ENCODE measurements at places on chromosomes 7 and 10.

DNA sequence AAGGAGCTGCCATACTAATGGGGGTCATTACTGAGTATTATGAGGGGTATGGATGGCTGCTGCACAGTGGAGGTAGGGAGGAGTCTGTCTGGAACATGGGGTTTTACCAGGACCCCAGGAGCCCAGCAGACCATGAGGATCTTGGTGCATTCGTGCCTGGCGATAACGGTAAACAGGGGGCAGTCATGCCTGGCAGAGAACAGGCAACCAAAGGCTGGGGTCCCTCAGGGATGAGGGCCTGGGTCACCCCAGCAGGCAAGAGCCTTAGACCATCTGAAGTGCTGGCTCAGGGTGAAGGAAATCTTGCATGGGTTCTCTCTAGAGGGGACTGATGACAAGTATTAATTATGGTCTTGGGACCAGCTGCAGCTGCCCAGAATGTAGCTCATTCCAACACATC, 46.1 kb downstream of the MYL10 start:
- H3K27me3 ChIP-seq, result no peaks in the 10 kb centered on the region
- H3K27ac ChIP-seq, result no peak overlapping the region
- no peaks in the 10 kb centered on the region for H3K36me3 ChIP-seq
- DNase-seq, result no peak
- H3K4me3 ChIP-seq, result no peak overlapping the region

DNA sequence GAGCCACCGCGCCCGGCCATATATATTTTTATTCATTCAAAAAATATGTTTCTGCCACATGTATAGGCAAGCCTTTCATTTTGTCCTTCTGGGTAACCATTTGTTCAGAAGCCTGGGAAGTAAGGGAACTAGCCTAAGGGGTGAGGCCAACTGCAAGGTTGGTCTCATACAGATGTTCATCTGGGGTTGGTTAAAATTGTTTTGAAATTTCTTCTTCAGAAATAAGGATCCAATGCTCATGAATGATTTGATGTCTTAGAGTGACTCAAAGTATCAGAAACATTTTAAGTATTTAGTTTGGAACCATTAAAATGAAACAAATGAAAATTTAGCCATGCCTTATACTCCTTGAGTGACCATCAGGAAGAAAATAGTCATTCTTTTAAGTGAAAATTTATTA, 397.2 kb downstream of the SUGCT start:
- no peak overlapping the region for H3K27ac ChIP-seq
- H3K36me3 ChIP-seq, result no peaks in the 10 kb centered on the region
- no peaks in the 10 kb centered on the region for H3K27me3 ChIP-seq
- DNase-seq, result no peak

DNA sequence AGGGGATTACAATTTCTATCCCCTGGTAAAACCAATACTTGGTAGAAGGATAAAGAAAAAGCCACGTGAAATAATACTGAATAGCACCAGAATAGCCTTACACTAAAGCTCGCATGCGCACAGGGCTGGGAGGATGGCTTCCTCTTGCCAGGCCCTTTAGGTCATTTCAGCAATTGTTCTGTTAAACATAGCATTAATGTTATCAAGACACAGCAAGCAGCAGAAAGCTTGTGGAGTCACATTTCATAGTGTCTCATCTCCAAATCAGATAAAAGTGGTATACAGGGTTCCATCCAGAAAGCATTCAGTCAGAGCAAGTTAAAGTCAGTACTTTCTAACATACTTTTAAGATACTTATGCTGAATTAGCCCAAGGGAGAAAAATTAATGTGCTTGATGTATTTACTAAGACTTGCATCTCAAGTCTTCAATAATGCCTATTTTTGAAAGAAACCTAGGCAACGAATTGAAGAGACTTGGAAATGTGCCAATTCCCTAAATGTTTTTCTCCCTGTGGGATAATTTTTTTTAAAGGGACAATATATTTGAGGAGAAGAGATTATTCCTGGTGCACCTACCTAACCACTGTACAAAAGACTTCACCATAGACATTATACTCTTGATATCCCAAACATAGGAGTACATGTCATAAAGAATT, 14.3 kb upstream of the NPM3 start:
- DNase-seq, result no peak
- H3K27ac ChIP-seq, result no peak overlapping the region
- H3K4me1 ChIP-seq, result no peaks in the 10 kb centered on the region
- H3K4me3 ChIP-seq, result no peak overlapping the region
- peaks cover 53% of the 10 kb centered on the region for H3K36me3 ChIP-seq

GRCh38 chr10:123622381-123622780, 43.8 kb upstream of the GPR26 start:
- DNase-seq, result no peak
- no peaks in the 10 kb centered on the region for H3K27me3 ChIP-seq
- no peak overlapping the region for H3K27ac ChIP-seq
- no peak overlapping the region for H3K4me3 ChIP-seq

DNA sequence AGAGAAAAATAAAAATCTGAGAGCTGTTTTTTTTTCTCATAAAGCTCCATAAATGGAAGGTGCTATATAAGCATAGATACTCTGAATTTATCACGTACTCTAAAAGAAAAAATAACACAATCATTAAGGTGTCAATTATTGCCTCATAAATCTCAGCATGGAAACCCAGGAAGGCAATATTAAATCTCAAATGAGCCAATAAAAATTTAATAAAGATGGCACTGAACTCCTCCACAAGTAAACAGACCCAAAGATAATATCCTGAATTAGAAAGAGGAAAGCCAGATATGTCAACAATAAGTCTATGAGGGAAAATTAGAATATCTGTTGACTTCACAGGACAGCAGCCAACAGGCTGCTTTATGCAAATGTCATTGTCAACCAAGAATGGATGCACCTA, 66.5 kb downstream of the CDK6 start:
- H3K27ac ChIP-seq, result peak overlapping the region; percentile 30
- peaks cover 15% of the 10 kb centered on the region for H3K4me1 ChIP-seq
- DNase-seq, result no peak
- H3K4me3 ChIP-seq, result no peak overlapping the region

DNA sequence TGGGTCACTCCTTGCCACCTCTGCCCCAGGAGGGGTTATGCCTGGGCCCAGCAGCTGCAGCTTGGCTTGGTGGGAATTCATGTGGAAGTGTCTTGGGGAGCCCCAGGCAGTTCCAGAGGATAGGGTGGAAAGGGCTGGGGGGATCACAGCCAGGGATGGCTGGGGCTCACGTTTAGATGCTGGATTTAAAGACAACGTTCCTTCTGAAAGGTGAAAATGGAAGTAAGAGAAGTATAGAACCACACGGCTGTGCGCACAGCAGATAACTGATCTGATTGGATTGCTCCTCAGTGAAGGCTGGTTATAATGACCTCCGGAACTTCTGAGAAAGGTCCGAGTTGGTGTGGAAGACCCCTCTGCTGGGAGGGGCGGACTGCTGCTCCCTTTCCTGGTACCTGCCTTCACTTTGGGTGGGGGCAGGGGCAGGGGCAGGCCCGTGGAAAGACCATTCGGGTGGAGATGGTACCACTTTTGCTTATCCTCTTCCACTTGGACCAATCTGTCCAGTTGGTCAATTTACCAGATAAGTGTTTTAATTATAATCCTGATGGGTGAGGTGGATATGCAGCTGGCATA, 7.9 kb upstream of the MYL7 start:
- peaks cover 5% of the 10 kb centered on the region for H3K4me1 ChIP-seq
- no peak overlapping the region for H3K27ac ChIP-seq
- H3K27me3 ChIP-seq, result no peaks in the 10 kb centered on the region

- H3K4me3 ChIP-seq, result peak overlapping the region; percentile 100
- no peaks in the 10 kb centered on the region for H3K27me3 ChIP-seq
- H3K4me1 ChIP-seq, result peaks cover 10% of the 10 kb centered on the region
- no peak for DNase-seq
These were observed 1.6 kb downstream of the FAM133B start for GRCh38 chr7:92588561-92588960.

GRCh38 chr10:17229967-17230682, 2.1 kb downstream of the VIM start:
- peak overlapping the region; percentile 68 for H3K27ac ChIP-seq
- no peaks in the 10 kb centered on the region for H3K27me3 ChIP-seq
- DNase-seq, result peak; percentile 73
- peak overlapping the region; percentile 78 for H3K4me3 ChIP-seq
- peaks cover 32% of the 10 kb centered on the region for H3K4me1 ChIP-seq
- peaks cover 5% of the 10 kb centered on the region for H3K36me3 ChIP-seq

- peak overlapping the region; percentile 86 for H3K27ac ChIP-seq
- H3K4me3 ChIP-seq, result peak overlapping the region; percentile 94
- H3K27me3 ChIP-seq, result no peaks in the 10 kb centered on the region
- no peak for DNase-seq
- 0 out of 2 replicates have a peak, but pooled peaks cover 15% of the 10 kb centered on the region for H3K36me3 ChIP-seq
These were observed 534 bp downstream of the PSMA2 start for GRCh38 chr7:42931447-42931833.

DNA sequence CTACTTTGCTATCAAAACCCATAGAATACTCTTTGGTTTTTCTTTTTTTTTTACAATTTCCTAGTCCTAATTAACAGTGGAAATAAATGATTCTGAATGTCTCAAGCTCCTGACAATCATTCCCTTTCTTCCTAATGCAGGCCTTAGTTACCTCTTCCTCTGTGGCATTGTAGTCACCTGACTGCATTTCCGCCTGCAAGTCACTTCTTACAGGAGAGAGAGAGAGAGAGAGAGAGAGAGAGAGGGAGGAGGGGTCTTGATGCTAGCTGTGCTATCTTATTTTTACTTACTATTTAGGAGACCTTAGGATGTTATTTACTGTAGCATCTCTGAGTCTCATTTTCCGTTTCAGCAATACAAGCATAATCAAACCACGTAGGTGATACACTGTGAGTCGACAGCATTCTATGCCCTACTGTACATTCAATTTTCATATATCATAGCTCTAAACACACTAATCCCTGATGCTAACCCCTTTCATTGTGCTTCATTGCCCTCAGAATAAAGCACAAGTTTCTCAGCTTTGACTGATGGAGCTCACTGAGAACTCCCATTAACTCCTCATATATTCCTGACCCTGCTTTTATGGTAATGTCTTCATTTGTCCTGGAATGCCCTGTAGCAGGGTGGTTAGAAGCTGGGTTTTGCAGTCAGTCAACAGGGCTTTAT, 1237.3 kb downstream of the XPNPEP1 start:
- H3K4me1 ChIP-seq, result no peaks in the 10 kb centered on the region
- no peak for DNase-seq
- no peaks in the 10 kb centered on the region for H3K27me3 ChIP-seq

DNA sequence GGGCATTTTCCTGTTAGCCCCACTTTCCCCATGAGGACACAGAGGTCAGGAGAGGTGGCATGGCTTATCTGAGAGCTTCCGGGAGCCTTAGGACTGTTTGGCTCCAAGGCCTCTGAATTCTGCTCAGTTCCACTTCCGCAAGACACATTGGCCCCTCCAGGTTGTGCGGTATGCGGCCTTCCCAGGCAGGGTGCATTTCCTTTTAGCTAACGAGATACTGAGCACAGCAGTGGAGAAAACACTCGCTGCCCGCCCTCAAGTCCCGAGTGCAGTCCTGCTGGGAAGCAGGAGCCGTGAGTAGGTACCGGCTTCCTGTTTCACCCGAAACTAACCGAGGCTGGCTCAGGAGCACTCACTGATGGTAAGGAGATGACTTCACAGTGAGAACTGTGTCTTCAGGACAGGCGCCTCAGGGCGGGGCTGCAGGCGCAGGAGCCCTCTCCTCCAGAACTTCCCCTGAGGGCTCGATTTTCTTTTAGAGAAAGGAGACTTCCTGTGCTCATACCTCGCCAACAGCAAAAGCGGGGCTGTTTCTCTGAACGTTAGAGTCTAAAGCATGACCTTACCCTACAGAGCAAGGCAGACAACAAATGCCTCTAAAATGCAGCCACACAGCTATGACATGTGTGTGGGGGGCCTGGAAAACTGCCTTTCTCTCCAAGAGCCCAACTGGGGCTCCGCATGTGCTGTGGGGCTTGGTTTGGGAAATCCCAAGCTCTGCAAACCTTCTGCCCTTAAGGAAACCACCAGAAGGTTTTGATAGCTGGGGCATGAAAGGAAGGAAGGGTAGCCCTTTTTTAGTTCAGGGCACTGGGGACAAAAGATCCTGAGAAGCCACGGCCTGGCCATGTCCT, 25.9 kb downstream of the RGS10 start:
- H3K36me3 ChIP-seq, result peaks cover 18% of the 10 kb centered on the region
- H3K4me1 ChIP-seq, result peaks cover 43% of the 10 kb centered on the region
- H3K27me3 ChIP-seq, result no peaks in the 10 kb centered on the region

DNA sequence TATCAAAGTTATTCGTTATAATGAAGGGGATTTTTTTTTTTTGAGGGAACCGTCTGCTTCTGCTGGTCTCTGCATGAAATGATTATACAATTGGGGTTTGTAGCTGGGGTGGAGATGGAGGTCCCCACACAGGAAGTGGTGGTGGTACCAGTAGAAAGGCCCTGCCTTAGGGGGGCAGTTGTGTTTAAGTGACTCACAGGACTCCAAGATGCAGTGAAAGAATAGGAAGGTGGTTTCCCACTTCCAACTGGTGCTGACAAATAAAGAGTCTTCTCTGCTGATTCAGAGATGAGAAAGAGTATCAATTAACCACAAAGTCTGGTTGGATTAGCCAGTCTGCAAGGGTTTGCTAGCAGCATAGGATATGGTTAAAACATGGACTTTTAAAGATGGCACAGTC, 376.0 kb downstream of the SORCS3 start:
- DNase-seq, result no peak
- H3K27me3 ChIP-seq, result no peaks in the 10 kb centered on the region
- H3K4me3 ChIP-seq, result no peak overlapping the region
- no peaks in the 10 kb centered on the region for H3K4me1 ChIP-seq
- no peaks in the 10 kb centered on the region for H3K36me3 ChIP-seq
- no peak overlapping the region for H3K27ac ChIP-seq

- H3K4me3 ChIP-seq, result no peak overlapping the region
- H3K27ac ChIP-seq, result no peak overlapping the region
- no peak for DNase-seq
- H3K4me1 ChIP-seq, result no peaks in the 10 kb centered on the region
These were observed 18.0 kb upstream of the XPNPEP1 start for GRCh38 chr10:109941236-109941862.

DNA sequence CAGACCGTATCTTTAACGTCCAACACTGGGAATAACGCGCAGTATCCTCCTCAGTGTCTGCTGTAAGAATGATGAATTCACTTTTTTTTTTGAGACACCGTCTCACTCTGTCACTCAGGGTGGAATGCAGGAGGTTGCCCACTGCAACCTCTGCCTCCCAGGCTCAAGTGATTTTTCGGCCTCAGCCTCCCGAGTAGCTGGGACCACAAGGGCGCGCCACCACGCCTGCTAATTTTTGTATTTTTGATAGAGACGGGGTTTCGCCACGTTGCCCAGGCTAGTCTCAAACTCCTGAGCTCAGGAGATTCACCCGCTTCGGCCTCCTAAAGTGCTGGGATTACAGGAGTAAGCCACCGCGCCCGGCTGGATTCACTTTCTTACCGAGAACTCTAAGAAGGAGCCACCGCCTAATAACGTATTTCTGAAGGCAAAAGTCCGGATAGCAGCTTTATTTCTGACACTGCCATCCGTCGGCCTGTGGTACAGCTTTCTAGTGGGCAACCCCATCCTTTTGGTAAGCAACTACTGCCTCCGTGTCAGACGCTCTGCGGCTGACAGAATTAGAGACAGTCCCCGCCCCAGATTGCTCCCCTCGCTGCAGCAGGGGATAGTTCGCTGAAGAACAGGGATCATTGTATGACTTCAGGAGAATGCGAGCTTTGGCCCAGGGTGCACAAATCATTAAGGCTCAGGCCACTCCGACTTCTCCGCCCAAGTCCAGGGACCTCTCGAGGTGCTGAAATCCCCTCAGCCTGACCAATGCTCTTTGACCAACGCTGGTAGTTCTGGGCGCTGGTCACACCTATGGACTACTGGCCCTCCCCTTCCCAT, 662 bp downstream of the POLR3A start:
- H3K4me3 ChIP-seq, result peak overlapping the region; percentile 97
- DNase-seq, result no peak
- no peaks in the 10 kb centered on the region for H3K36me3 ChIP-seq
- no peaks in the 10 kb centered on the region for H3K27me3 ChIP-seq
- peak overlapping the region; percentile 92 for H3K27ac ChIP-seq

GRCh38 chr10:112831859-112832258, 118.2 kb upstream of the TCF7L2 start:
- H3K27ac ChIP-seq, result no peak overlapping the region
- no peaks in the 10 kb centered on the region for H3K27me3 ChIP-seq
- H3K36me3 ChIP-seq, result no peaks in the 10 kb centered on the region
- DNase-seq, result no peak
